GM12892 (cell line): ENCODE measurements at places on chromosomes 6 and 20.

GRCh38 chr20:32906200-32906599, 47.5 kb downstream of the EFCAB8 start:
- DNase-seq, result no peak

DNA sequence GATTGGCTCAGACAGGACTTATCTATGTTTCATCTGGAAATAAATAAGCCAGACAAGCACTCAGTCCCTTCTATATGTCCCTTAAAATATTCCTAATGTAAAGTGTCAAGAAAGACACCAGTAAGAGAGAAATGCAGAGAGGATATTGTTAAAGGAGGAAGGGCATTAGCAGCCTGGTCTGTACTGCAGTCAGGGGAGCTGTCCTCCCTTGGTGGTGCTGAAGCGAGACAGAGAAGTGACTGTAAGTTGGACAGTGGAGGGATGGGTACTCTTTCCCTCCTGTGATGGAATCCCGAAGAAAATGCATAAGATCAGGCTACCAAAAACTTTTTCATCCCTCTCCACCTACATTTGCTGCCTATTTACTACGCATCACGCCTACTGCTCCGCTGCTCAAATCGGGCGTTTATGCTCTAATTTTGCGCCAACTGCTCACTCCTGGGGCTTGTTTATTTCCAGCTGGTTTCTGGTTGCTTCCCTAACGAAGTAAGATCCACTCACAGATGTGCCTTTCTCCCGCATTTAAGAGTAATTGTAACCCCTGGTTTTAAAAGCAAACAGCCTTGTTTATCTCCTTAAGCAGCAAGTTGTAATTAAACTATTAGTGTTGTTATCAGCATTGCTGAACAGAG, 35.2 kb downstream of the PHACTR1 start:
- DNase-seq, result peak; percentile 25

DNA sequence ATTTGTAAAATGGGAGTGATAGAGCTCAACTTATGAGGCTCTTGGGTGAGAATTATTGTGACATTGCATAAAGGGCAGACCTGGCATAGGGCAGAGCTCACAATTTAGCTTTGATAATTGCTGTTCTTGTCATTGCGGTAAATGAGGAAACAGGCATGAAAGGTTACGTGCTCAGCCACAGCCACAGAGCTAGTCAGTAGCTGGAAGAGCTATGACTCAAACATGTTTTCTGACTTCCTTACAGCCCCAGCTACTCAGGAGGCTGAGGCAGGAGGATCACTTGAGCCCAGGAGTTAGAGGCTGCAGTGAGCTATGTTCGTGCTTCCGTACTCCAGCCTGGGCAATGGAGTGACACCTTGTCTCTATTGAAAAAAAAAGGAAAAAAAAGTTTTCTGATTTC, 3.5 kb upstream of the GHRH start:
- DNase-seq, result no peak

GRCh38 chr6:109284675-109285074, 97.6 kb downstream of the CD164 start:
- DNase-seq, result no peak

DNA sequence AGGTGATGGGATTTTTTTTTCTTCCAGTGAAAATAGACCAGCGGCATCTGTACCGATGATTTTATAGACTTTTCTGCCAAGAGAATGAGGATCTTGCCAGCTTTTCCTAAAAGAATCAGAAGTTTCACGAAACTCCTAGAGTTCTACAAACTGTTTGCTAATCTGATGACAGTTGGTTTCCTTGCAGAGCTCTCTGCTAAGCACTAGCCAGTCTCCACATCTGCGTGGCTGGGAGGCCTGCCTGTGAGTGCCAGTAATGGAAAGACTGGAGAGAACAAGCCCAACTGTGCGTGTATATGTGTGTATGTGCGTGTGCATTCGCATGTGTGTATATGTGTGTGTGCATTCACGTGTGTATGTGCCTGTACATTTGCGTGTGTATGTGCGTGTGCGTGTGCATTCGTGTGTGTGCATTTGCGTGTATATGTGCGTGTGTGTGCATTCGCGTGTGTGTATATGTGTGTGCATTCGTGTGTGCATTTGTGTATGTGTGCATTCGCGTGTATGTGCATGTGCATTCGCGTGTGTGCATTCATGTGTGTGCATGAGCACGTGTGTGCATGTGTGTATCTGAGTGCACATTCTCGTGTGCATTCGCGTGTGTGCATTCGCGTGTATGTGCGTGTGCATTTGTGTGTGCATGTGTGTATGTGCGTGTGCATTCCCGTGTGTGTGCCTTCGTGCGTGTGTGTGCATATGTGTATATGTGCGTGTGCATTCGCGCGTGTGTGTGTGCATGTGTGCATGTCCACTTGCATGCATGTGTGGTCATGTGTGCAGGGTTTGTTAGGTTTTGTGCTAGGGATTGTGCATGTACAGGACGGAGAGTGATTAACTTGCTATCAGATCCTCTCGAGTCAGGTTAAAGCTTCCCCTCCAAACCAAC, 379.4 kb downstream of the TAF4 start:
- no peak for DNase-seq

- no peak for DNase-seq
These were observed 421.7 kb downstream of the BMP2 start for GRCh38 chr20:7189231-7189630.

- no peak for DNase-seq
These were observed 24.1 kb upstream of the GCLC start for GRCh38 chr6:53568776-53569616.

GRCh38 chr6:147716434-147716833, 207.9 kb downstream of the SAMD5 start:
- no peak for DNase-seq

- no peak for DNase-seq
These were observed 230.9 kb upstream of the SULF2 start for GRCh38 chr20:48015943-48016723.

- no peak for DNase-seq
These were observed 3.7 kb upstream of the RNASET2 start for GRCh38 chr6:166959911-166960608.

GRCh38 chr6:64926051-64926450, 781.0 kb downstream of the EYS start:
- no peak for DNase-seq

- DNase-seq, result no peak
These were observed 24.1 kb downstream of the HLA-C start for GRCh38 chr6:31247813-31248212.

GRCh38 chr20:57025261-57025660, 241.2 kb downstream of the BMP7 start:
- DNase-seq, result no peak

GRCh38 chr6:109944448-109944847, 33.7 kb upstream of the GPR6 start:
- no peak for DNase-seq

- DNase-seq, result no peak
These were observed 36.2 kb upstream of the NANP start for GRCh38 chr20:25659999-25660398.

DNA sequence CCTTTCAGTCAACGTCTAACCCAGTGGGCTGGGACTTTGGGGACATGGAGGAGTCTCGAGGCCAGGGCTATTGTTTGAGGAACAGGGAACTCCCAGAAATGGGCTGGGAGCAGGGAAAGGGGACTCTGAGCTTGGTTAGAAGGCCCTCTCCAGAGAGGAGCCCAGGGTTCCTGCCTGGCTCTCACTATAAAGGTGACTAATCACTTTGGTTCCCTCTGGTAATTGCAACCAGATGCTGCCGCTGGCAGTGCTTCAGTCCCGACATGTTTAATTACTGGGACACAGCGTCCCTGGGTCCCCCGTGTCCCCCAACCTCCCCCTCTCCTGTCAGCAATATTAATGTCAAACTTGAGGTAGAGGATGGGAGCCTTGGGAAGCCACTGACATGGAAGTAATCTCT, 5.0 kb upstream of the GDF5 start:
- DNase-seq, result no peak

- DNase-seq, result no peak
These were observed 90.0 kb downstream of the ATP9A start for GRCh38 chr20:51678026-51678697.

- DNase-seq, result no peak
These were observed 96.0 kb upstream of the PRDM1 start for GRCh38 chr6:105990151-105990550.

DNA sequence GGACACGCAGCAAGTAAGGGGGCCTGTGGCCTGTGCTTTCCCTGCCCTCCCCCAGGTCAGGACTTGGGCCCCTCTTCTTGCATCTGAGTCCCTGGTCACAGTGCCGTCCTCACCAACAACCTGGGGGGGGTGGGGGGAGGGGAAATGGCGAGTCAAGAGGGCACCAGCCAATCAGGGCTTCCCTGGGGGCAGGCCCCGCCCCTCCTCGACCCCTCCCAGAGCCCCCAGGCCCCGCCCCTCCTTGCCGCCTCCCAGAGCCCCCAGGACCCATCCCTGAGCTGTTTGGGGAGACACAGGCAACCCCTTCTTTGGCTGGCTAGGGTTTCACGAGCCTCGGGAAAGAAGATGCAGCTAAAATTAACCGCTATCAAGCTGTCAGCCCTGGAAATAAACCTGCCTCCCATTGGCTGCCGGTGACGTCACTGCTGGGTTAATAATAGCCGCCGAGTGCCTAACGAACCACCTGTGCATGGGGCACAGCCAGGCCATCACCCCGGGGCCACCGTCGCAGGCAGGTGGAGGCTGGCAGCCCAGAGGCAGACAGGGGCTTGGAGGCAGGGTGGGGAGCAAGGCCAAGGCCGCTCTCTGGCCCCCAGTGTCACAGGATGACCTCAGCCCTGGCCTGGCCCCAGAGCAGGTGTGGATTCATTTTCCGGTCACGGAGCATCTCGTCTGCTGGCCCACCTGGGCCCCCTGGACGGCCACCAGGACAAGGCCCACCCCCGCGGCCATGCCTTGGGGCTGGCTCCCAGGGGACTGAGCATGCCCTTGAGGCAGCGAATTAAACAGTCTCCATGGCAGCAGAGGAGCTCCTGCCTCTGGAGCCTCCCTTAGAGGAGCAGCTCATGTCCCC, 3.2 kb upstream of the EEF1A2 start:
- no peak for DNase-seq

DNA sequence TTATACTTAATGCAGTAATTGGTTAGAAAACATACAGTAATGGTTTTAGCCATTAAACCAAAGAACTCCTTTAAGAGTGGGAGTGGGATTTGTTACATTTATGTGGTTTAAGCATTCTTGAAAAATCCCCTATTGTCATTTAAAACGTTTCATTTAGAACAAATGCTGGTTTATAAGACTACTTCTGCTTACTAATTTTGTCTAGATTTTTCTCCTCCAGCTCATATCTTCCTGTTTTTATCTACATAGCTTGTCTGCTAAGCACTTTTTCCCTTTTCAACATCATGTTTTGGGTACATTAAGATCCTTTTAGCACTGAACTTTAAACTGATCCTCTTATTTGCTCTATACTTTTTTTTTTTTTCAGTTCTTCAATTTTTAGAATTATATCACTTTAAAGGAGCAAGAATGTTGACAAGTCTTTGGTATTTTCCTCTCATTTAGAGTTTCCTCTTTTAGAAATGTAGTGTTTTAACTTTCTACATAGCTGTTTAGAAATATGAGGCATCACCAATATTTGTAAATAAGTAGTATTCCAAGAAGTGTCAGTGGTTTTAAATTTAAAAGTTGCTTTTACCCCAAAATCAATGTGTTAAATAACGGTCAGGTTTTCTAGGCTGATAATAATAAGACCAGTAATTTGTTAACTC, 80.9 kb downstream of the SESN1 start:
- no peak for DNase-seq

- no peak for DNase-seq
These were observed 6.3 kb downstream of the GABRR2 start for GRCh38 chr6:89308525-89309395.

GRCh38 chr20:47502271-47503239, 868 bp downstream of the NCOA3 start:
- no peak for DNase-seq

DNA sequence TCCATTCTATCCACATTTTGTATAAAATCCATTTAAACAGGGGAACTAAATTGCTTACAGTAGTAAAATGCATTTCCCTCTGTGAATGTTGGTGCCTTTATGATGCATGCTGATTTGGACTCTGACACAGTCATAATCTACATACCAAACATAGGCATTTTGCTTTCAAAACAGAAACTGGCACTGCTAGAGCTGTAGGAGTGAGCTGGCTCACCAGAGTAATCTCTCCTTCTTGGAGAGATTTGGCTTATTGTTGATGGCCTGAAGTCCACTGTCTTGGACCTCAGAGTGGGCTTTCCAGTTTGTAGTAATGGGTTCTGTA, 363.2 kb upstream of the FLRT3 start:
- DNase-seq, result no peak

- no peak for DNase-seq
These were observed 31.4 kb downstream of the RALGAPA2 start for GRCh38 chr20:20680991-20681508.

DNA sequence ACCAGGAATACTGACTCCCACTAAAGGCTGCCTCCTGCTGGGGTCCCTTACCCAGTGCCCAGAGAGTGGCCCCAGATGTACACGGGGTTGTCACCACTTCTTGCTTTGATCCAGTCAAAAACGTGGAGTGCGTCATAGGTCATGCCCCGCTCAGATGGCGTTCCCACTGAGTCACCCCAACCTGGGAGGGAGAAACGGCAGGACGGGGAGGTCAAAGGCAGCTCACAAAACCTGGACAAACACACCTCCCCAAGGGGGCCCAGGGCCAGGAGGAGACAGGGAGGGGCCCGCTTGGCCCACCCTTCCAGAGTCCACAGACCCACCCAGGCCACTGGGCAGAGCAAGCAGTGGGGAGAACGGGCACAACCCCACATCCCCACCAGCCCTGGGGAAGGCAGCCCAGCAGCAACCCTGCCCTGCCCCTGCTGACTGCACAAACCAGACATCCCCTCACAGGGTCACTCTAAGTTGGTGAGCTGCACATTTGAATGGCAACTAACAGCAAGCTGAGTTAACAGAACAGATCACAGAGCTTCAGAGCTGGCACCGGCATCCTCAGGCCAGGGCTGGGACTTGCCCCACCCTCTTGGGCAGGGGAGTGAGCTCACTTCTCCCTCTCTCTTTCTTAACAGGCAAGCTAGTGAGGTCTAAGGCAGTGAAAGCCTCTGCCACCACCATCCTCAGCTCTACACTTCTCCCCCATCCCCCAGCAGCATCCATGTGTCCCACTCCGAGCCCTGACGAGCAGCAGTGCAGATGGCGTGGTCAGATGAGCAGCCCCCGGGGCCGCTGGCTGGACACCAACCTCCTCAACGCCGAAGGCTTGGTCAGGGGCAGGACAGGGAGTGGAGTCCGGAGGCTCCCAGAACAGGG, 61.7 kb downstream of the PYGB start:
- no peak for DNase-seq

DNA sequence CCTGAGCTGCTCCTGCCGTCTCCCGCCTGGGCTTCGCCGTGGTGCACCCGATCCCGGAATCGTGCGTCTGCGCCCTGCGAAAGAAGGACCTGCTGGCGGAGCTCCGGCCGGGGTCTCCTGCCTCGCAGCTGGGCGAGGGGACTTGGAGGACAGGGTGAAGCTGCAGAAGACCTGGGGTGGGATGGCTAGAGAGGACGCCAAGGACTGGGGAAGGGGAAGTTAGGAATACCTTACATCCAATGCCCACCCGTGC, 150.2 kb downstream of the PRL start:
- DNase-seq, result no peak

DNA sequence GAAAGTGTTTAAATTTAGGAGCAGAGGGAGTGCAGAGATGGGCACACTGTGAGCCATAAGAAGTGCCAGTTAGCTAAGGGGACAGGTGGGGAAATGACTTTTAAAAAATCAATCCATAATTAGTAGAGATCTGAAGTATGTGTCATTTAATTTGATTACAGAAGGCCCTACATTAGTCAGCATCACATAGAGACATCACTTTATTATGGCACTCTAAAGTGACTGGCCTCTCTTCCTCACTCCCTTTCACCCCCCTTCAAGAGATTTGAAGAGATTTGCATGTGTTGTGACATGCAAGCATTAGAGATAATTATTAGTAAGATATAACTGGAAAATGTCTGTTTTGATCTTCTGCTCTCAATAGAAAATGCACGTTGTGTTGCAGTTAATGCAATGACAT, 86.7 kb downstream of the SLX4IP start:
- DNase-seq, result no peak
